ENCODE measurements at places on chromosomes 4 and X. TPM values are rescaled to one million over a fixed set of nuclear protein-coding genes. Genes with fewer than 3 reads are reported as not detected.

- no peak for DNase-seq
Measured at GRCh38 chr4:70062000-70062399, 11.8 kb downstream of the HTN1 start.

DNA sequence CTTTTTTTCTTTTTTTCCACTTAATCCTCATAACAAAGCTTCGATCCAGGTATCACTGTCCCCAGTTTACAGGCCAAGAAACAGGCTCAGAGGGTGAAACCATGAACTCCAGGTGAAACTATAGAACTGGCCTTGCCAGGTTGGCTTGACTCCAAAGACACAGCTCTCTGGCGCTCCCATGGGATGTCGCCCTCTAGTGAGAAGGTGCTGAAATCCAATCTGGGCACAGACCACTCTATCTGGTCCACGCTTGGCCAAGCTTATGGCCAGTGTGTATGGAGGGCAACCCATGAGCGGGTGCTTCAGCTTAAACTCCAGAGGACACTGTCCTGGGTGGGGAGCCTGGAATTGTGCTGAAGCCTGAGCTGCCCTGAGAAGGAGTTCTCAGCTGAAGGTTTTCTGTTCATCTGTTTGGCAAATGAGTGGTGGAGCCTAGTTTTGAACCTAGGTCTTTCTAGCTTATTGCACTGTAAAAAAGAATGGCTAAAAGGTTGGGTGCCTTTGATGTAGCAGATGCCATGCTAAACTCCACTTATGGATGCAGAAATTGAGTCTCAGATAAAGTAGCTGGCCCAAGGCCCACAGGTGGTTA, 70.5 kb downstream of the SEL1L3 start:
- DNase-seq: no peak

- no peak for DNase-seq
Measured at GRCh38 chr4:77124576-77124975, 32.4 kb upstream of the CCNG2 start.

- no peak for DNase-seq
Measured at GRCh38 chr4:179530958-179531357, 2088.7 kb upstream of the AGA start.

- no peak for DNase-seq
Measured at GRCh38 chr4:81404294-81404693, 67.4 kb downstream of the RASGEF1B start.

DNA sequence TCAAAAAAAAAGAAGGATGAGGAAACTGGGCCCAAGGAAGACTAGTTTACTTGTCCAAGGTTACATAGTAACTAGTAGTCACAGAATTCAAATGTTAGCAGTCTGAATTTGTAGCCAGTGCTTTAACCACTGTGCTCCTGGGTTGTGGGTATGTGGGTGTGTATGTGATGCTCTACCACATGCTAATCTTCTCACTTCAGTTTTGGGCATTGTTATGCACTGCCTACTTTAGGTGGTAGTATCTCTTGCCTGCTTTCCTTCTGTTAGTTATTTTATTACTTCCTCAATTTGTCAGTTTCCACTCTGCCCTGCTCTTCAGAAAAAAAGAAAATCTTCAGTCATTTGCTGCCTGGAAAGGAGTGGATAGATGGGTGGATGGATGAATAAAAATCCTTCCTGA, 219.2 kb downstream of the RPA4 start:
- DNase-seq: no peak

DNA sequence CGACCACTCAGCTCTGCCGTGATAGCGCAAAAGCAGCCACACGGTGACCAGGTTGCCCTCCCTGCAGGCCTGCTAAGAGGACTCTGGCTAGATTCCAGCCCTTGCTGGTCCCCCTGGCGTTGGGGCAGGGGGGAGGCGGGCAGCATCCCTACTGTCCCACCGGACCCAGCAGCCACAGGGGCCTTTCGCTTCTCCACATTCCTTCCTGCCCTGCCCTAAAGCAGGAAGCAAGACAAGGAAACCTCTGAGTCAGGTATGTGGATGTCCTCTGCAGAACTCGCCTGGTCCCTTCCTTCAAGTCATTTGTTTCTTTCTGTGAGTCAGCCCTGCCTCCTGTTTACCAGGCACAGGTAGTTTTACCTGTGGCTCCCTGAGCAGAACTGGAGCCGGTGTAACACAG, 60.2 kb upstream of the CLDN34 start:
- no peak for DNase-seq

Gene SORBS2
- total RNA-seq: 0.26 TPM

Gene SHOX
- not detected for total RNA-seq

GRCh38 chr4:6586715-6587325, 11.8 kb downstream of the MAN2B2 start:
- no peak for DNase-seq

All from activated T-cell treated with anti-CD3 and anti-CD28 coated beads, Interleukin-2, amount 50 U/mL, for 72 hours (primary cell).